Anterior cingulate cortex (tissue), 58 donors: ENCODE measurements at places on chromosomes 1 and 21.

DNA sequence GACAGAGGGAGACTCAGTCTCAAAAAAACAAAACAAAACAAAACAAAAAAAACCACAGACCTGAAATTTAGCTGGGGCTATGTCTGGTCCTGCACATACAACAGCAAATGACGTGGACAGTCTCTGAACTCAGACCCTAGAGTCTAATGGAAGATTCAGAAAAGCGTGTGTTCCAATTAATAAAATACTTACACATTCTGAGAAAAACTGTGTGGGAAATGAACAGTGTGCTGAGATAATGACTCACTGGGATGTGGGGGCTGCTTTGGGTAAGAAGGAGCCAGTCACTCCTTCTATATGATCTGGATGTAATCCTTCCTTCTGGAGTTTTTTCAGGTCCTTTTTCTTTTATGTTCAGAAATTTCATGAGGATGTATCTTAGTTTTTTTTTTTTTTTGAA, 29.4 kb downstream of the CLDN14 start:
- DNase-seq: no peak

DNA sequence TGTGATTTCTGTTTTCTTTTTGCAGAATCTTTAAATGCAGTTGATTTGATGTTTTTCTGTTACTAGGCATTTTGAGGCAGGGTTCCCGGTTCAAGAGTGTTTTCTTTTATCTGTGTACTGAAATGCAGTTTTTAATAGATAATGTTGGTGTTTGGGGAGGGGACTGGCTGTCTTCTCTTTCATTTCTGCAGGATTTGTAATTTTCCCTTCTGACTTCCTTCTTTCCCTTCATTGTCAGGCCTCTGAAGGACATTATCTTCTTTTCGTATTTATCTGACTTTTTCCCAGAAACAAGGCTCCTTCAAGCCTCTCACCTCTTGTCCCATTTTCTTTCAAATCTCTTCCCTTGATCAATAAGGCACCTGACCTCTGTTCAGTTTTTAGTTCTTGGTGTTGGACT, 1.5 kb upstream of the GALNT2 start:
- DNase-seq: no peak

GRCh38 chr1:26337625-26338024, 16.3 kb downstream of the CRYBG2 start:
- no peak for DNase-seq

DNA sequence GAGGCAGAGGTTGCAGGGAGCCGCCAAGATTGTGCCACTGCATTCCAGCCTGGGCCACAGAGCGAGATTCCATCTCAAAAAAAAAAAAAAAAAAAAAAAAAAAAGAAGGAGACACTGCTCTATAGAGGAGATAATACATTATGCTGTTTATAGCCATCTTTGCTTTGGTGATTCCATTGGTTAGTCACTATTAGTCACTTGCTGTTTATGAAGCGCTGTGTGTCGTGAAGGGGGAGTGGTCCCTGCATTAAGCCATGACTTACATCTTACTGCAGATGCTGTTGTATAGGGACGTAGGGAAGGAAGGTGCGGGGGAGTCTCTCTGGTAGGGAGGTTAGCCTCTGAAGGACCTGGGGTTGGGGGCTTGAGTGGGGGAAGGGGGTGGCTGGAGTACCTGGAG, 48.3 kb downstream of the HUNK start:
- DNase-seq: no peak
